ENCODE measurements at places on chromosomes 11 and 22. TPM values are rescaled to one million over a fixed set of nuclear protein-coding genes. Genes with fewer than 3 reads are reported as not detected.

GRCh38 chr11:131760091-131761061 is 390.0 kb downstream of the NTM start:
- DNase-seq, result no peak

DNA sequence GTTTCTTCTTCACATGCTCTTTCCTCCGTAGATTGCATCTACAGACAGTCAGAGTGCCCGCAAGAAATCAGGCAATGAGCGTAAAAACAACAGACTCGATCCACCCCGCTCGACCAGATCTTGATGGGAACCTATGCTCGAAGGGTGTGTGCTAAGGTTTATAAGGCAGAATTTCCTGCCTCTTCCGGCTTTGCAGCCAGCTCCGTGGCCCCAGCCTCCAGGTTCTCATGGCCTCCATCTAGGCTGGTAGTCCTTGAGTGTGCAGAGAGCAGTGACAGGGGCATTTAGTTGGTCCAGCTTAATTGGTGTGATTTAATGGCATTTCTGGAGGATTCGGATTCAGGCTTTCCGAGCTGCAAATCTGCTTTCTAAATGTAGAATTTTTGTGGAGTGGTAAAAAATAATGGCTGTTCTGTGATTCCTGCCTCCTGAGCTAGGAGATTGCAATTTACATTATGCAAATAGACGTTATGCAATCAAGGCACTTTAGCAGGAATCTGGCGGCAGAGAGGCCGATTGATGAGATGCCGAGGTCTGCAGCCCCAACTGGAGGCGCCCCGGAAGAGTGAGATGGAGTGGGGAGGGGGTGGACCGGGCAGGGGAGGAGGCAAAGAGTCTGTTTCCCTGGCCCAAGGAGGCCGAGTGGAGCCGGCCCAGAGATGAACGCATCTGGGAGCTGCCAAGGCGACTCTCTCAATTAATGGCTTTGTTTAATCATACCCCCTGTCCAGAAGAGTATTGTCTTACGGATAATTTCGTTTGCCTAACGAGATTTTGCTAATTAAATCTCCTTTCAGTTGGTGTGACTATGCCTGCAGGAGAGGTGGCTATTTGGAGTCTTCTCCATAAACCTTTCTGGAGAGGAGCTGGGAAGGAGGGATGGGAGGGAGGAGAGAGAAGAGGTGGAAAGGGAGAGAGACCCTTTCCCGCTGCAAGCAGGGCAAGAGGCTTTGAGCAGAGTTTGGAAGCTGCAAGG is 75.3 kb downstream of the PKNOX2 start:
- no peak for DNase-seq

DNA sequence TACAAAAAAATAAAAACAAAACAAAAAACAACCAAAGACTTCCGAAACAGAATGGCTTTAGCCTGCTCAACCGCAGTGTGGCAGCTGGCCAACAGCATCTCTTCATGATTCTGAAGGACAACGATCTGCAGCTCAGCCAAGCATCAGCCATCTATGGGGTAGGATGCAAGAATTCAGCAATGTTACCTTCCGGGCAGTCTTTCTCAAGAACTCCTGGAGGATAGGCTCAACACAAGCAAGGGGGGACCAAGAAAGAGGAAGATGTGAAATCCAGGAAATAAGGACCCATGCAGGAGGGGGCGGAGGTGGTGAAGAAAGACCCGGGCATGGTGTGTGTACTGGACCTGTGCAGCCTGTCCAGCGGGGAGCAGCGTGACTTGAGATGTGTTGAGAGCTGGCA is 3.5 kb upstream of the TSPO start:
- no peak for DNase-seq

GRCh38 chr11:46306296-46306853 is 28.9 kb downstream of the CREB3L1 start:
- DNase-seq, result no peak

C11orf91 gene
- total RNA-seq, result 0.31 TPM

VSIG10L2 gene
- total RNA-seq, result 0.08 TPM

FAT3 gene
- total RNA-seq, result not detected

Measured in HT-29 (cell line).